ENCODE measurements at places on chromosomes 12 and 14.

DNA sequence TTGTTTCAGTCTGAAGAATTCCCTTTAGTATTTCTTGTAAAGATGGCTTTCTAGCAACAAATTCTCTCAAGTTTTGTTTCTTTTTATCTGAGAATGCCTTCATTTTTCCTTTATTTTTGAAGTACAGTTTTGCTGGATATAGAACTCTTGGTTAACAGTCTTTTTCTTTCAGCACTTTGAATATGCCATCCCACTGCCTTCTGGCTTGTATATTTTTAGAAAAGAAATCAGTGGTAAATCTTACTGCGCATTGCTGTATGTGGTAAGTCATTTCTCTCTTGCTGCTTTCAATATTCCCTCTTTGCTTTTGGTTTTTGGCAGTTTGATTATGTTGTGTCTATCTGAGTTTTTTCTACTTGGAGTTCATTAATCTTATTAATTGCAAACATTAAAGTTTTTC is 16.8 kb upstream of the PPM1A start:
- no peak for DNase-seq

- DNase-seq: peak; percentile 54
Observed at GRCh38 chr12:100857971-100858370, 63.4 kb downstream of the ANO4 start.

- DNase-seq: peak; percentile 50
Observed at GRCh38 chr12:80154261-80154660, 54.9 kb downstream of the OTOGL start.

GRCh38 chr14:69999261-69999674 is 120.1 kb downstream of the SMOC1 start:
- peak; percentile 99 for DNase-seq

DNA sequence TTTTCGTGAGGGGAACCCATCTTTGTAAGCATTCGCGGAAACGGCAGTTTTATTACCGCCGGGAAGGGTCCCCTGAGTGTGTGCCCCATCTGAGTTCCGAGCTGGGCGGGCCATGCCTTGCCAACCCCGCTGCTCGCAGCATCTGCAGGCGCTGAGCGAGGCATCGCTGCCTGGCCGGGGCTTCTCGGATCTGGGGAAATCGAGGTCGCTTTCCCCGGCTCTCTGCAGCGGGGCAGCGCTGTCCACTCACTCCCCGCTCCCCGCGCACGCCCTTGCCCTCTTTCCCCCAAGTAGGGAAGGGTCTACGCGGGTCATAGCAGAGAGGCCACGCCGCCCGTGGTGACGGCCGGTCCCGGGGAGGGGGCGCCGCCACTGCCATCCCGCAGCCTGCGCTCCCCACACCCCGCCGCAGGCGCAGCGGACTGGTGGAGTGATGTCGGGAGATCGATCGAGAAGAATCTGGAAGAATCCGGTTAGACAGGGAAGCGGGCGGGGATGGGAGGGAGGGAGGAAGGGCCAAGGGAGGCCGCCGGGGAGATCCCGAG is 507 bp upstream of the FKBP4 start:
- DNase-seq: no peak

GRCh38 chr14:99602054-99602787 is 1.8 kb downstream of the CCDC85C start:
- DNase-seq: no peak

DNA sequence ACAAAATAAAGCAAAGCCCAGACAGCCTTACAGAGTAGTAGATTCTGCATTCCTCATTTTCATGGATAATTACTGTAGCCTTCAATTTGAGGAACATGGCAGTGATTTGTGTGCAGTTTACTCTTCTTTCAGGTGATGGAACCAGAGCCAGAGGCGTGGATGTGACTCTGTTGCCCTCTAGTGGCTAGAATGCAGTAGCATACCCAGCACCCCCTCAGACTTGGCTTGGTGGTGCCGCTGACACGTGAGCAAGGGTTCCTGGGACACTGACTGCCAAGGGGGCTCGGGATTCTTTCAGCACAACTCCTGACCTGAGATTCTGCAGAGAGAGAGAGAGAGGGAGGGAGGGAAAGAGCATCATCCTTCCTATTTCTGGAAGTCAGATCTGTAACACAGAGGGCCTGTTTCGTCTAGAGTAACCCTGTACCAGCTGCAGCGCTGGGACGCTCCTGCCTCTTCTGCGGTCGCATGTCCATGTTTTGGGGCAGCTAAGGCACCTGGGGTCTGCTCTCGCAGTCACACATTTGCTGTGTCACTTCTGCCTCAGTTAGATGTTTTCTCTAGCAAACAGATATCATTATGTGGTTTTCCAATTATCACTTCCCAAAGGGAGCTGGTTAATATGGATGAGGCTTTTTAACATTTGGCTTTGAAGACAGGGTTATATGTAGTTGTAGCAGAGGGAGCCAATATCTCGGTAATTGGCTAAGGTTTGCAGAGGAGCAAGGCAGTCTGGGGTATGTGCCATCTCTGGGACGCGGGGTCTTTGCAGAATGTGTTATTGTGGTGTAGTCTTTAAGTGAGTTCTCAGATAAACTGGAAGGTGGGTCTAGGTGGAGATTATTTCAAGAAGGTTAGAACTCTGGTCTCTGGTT is 428.1 kb downstream of the NRXN3 start:
- peak; percentile 52 for DNase-seq

DNA sequence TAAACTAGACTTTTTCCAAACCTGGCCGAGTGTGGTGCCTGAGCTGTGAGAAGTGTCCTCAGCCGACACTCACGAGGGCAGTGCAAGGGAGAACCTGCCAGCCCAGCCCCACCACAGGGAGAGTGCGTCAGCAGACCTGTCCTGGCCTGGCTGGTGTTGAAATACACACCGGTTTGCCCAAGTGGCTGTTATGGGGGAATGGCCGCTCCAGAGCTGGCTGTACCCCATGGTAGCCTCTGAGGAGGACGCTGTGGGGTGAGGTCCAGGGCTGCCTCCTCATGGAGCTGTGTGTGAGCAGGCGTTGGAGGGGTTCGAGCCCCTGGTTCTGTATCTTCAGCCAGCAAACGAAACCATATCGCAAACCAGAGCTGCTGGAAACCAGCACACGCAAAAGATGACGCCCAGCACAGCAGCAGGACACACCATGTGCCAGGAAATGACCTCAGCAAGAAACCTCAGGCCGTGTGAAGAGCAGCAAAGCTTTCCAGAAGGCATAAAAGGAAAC is 9.4 kb downstream of the ANKRD9 start:
- DNase-seq: peak; percentile 77

All from iris pigment epithelial cell (primary cell).